Stimulated activated CD8-positive, alpha-beta memory T cell treated with anti-CD3 and anti-CD28 coated beads, Interleukin-15, amount 100 ng/mL, for 24 hours (primary cell): ENCODE measurements at places on chromosomes 2 and 18.

- no peak for DNase-seq
Measured at GRCh38 chr2:235238537-235238936, 255.3 kb upstream of the AGAP1 start.

DNA sequence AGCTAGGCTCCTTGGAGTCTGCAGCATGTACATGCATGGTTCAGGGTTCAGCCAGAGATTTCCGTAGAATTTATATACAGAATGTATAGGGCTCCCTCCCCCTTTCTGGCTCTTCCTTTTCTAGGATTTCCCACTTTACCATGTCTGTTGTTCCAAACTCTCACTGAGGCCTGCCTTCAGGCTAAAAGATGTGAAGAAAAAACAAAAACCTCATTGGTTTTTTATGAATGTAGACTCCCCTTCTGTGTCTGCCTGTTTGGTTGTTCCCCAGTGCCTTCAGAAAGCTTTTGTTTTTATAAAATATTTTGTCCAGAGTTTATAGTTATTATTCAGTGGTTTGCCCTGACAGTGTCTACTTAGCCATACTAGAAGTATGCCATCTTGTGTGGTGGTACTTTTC is 3.6 kb downstream of the NDUFV2 start:
- DNase-seq: no peak

DNA sequence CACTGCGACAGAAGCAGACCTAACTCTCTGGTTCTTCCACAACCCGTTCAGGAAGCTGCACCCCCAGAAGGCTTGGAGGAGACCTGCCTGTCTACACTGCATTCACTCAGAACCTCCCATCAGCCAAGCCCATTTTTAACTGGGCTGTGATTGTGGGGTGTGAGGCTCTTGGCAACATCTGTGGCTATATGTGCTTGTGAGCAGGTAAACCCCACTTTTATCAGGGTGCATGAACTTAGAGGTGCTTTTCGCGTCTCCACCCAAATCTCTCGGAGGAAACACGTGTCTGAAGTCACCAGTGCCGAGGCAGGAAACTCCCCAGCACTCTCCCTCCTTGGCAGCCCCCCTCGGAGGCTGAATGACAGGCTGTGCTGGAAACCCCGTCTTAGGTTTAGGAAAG is 158.2 kb upstream of the SALL3 start:
- DNase-seq: no peak

DNA sequence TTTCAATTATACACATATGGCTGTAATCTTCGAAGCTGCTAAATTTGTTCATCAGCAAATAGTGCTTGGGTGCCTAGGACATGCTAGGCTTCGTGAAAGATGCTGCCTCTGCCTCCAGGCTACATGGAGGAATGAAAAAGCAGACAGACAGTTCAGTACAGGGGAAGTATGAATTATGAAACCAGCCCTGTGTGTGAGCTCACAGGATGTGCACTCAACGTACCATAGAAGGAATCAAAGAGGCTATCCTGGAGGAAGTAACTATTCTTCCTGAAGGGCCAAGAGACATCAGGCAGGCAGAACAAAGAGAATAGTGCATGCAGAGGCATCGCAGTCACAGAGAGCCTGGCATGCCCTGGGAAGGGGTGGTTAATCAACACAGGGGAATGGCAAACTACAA is 61.4 kb downstream of the DYM start:
- no peak for DNase-seq

- DNase-seq: no peak
Measured at GRCh38 chr18:6627645-6628044, 101.9 kb upstream of the ARHGAP28 start.

- no peak for DNase-seq
Measured at GRCh38 chr2:37365669-37366068, 21.2 kb downstream of the QPCT start.

GRCh38 chr2:173151671-173152401 is 76.2 kb downstream of the MAP3K20 start:
- no peak for DNase-seq
